Thymus (tissue), 14 donors: ENCODE measurements at places on chromosomes 2 and 18. TPM values are rescaled to one million over a fixed set of nuclear protein-coding genes. Genes with fewer than 3 reads are reported as not detected.

DNA sequence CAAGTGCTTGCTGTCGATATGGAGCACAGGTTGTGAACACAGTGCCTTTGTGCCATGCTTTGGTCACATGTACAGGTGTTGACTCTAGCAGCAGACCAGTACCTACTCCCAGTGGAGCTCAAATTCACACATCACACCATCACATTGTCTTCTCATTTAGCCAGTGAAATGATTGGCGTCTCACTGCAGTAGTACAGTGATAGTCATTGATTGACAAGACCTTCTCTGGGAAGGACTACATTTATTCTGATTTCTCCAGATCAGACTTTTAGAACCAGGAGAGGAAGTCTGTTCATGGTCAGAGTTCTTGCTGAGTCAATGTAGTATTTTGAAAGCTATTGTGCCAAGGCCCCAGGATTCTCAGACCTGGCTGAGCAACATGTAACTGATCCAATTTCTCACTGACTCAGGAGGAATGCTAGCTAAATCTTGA lies 75.2 kb downstream of the FMNL2 start:
- no peaks in the 10 kb centered on the region for H3K27me3 ChIP-seq
- no peaks in the 10 kb centered on the region for H3K4me1 ChIP-seq
- no peak overlapping the region for H3K4me3 ChIP-seq
- no peak for DNase-seq

DNA sequence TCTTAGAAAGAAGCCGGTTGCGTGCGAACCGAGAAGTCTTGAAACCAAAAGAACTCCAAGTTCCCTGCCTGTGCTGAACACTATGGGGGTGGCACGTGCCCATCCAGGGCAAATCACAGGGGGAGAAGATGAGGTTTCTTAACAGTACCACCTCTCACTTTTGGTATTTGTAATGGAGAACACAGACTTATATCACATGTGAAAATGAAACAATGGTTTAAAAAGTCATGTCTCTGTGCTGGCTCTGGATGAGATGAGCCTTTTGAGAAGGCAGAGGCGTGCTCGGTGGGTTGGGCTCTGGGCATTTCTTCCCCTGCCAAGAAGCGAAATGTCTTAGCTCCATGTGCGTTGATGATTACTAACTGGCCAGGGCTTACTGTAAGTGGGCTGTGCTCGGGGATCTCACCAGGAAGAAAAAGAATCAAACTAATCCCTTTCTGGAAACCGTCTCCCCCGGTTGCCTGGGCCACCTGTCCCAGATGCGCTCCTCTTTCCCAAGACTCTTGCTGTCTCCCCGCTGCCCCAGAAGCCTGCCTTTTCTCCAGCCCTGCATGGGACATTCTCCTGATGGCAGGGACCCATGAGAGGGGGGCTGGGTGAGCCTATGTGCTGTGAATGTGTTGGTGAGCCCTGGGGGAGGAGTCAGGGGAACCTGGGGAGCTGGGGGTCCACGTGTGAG lies 252.9 kb downstream of the PRKCE start:
- no peaks in the 10 kb centered on the region for H3K27me3 ChIP-seq
- H3K36me3 ChIP-seq, result no peaks in the 10 kb centered on the region
- no peak overlapping the region for H3K4me3 ChIP-seq
- peaks cover 5% of the 10 kb centered on the region for H3K4me1 ChIP-seq

GRCh38 chr2:134289225-134289624 lies 35.4 kb downstream of the MGAT5 start:
- H3K27me3 ChIP-seq, result no peaks in the 10 kb centered on the region
- DNase-seq, result no peak
- H3K4me1 ChIP-seq, result peaks cover 34% of the 10 kb centered on the region
- no peaks in the 10 kb centered on the region for H3K36me3 ChIP-seq
- no peak overlapping the region for H3K4me3 ChIP-seq

DNA sequence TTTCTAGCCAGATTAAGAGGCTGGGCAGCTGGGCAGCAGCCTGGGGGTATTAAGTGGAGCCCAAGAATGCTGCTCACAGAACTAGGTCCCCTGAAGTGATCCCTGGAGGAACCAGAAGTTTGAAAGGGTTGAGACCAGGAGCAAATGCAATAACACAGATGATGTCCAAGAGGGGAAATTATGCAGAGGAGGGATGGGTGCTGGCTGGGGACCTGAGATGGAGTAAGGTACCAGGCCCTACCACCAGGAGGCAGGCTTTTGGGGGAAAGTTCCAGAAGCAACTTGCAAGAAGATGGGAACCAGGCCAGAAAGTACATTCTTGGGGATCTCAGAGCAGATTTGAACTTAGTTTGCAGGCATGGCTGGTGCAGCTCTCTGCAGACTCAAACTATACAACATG lies 175.1 kb downstream of the NCK2 start:
- no peak overlapping the region for H3K27ac ChIP-seq
- no peaks in the 10 kb centered on the region for H3K27me3 ChIP-seq
- peaks cover 3% of the 10 kb centered on the region for H3K4me1 ChIP-seq
- H3K36me3 ChIP-seq, result no peaks in the 10 kb centered on the region
- DNase-seq, result no peak
- H3K4me3 ChIP-seq, result no peak overlapping the region

GRCh38 chr2:43212931-43213330 lies 13.5 kb downstream of the ZFP36L2 start:
- peaks cover 62% of the 10 kb centered on the region for H3K4me1 ChIP-seq

- peaks cover 5% of the 10 kb centered on the region for H3K4me1 ChIP-seq
- H3K4me3 ChIP-seq, result no peak overlapping the region
- H3K27me3 ChIP-seq, result no peaks in the 10 kb centered on the region
- DNase-seq, result no peak
Measured at GRCh38 chr2:61436092-61436491, 34.8 kb downstream of the USP34 start.

DNA sequence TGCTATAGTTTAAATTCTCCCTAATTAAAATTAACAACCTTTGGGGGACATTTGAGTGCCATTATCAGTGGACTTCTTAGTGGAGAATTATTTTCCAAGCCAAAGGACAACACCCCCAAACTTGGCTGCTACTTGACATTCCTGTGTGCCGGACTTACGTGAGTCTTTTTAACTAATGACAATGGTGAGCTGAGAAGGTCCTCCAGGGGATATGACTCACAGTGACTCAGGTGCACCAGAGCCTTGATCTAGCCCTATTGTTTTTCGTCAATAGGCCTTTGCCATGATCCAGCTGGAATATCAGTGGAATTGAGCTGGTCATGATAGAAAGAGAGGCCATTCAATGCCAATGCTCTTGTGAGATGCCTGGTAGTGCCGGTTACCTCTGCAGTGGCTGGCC lies 118.1 kb upstream of the CXCR4 start:
- no peaks in the 10 kb centered on the region for H3K27me3 ChIP-seq
- H3K4me3 ChIP-seq, result no peak overlapping the region
- no peaks in the 10 kb centered on the region for H3K36me3 ChIP-seq
- DNase-seq, result no peak
- H3K4me1 ChIP-seq, result peaks cover 32% of the 10 kb centered on the region

DNA sequence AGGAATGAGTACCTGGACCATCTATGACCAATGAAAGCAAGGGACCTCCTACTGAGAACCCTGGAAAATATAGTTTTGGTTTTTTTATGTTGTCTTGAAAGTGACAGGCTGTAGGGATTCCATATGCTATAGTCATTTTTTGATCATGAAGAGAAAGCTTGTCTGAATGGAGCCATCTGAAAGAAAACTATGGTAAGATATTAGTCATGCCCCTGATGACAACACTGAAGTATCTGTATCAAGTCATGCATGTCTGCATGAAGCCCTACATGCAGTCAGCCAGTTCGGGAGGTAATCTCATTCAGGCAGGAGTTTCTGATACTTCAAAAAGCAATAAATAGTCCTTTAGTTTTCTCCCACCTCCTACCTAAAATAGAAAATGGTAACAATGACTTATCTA lies 1042.0 kb downstream of the DPP10 start:
- no peaks in the 10 kb centered on the region for H3K36me3 ChIP-seq
- no peak for DNase-seq
- no peak overlapping the region for H3K27ac ChIP-seq
- no peak overlapping the region for H3K4me3 ChIP-seq
- H3K4me1 ChIP-seq, result no peaks in the 10 kb centered on the region

DNA sequence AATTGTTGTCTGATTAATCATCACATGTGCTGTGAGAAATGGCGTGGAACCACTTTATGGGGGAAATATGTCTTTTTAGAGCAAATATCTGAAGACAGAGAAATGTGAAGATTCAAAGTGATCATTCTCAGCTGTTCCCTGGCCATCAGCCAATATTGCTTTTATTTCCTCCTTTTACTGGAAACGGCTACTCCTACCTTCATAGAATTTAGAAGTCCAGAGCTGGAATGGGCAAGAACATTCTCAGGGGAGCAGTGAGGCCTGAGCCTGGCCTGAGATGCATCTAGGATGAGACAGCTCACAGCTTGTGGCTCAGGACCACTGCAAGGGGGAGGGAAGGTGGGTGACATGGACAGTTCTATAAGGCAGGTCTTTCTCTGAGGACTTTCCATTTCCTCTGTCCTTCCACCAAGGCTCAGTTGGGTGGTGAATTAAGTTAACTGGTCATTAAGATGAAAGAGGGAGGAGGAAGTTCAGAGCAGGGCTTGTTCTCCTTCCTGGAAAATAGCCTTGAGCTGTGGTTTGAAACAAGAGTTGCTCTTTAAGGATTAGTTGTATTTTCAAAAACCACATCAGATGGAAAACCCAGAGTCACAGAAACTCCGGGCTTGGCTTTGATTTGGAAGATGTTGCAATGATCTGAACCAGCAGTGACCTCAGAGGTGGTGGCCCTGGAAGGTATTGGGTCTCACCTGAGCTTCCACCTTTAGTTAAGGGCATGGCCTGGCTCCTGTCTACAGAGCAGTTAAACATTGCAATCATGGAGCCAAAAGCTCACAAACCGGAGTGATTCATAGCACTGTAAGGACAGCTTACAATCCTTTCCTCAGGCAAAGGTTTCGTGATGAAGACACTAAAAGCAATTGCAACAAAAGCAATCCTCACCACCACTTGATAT lies 144.3 kb downstream of the VAPA start:
- no peaks in the 10 kb centered on the region for H3K36me3 ChIP-seq
- DNase-seq, result no peak
- no peaks in the 10 kb centered on the region for H3K27me3 ChIP-seq
- H3K27ac ChIP-seq, result no peak overlapping the region
- H3K4me1 ChIP-seq, result no peaks in the 10 kb centered on the region

GRCh38 chr2:170498619-170499018 lies 216.5 kb upstream of the SP5 start:
- H3K27ac ChIP-seq, result no peak overlapping the region
- no peak for DNase-seq
- H3K36me3 ChIP-seq, result no peaks in the 10 kb centered on the region
- no peaks in the 10 kb centered on the region for H3K27me3 ChIP-seq
- no peak overlapping the region for H3K4me3 ChIP-seq
- no peaks in the 10 kb centered on the region for H3K4me1 ChIP-seq

DNA sequence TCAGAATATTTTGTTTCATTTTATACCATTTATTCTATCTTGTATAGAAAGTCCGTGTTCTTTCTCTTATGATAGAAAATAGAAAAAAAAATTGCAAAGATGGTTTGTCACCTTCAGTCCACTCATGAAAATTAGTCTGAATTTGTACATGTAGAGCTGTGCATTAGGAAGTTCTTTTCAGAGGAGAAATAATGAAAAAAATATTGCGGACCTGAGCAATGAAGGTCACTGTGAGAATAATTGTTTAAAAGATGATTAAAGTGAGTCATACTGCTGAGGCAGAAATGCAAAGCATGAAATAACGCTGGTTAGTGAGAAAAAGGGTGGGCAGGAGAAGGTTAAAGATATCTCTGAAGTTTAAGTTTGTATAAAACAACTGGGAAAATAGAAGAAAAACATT lies 431.1 kb downstream of the TMX3 start:
- H3K27me3 ChIP-seq, result no peaks in the 10 kb centered on the region
- no peak for DNase-seq
- H3K36me3 ChIP-seq, result no peaks in the 10 kb centered on the region
- no peaks in the 10 kb centered on the region for H3K4me1 ChIP-seq

GAREM2 gene
- total RNA-seq, result 0.71 TPM

GPR35 gene
- 5.9 TPM for total RNA-seq

ERFE gene
- total RNA-seq, result 0.38 TPM

SNORC gene
- total RNA-seq, result 1.4 TPM
